ENCODE measurements at places on chromosomes 6 and 20.

GRCh38 chr6:56246541-56246880 lies 869 bp downstream of the COL21A1 start:
- DNase-seq = no peak

GRCh38 chr20:32891926-32892660 lies 33.4 kb downstream of the EFCAB8 start:
- DNase-seq = no peak

DNA sequence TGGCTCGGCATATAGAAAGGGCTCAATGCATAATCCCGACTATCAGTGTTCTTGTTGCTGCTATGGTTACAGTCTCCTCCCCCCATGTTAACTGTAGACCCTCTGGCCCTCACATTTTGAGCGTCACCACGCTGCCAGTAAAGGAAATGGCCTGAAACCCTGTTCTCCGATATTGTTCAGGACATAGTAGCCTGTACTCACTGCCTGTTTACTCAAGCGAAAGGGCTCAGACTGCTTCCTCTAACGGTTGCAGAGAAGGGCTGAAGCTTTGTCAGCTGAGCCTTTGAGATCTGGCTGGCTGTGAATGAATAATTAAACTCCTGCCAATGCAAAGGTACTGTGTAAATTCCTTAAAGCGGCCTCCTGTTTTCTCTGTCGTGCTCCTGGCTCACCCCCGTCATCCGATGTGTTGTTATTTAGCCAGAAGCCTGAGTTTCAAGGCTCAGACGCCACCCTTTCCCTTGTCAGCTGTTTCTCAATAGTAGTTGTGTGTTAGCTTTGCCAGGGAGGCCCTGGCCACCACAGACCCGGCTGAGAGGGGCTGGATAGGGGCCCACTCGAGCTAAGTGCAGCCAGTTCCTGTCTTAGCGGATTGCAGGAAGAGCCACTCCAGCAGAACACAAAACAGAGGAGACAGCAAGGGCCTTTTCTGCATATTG lies 31.2 kb upstream of the RALGAPA2 start:
- DNase-seq = peak; percentile 33

GRCh38 chr6:72412709-72413044 lies 209.2 kb upstream of the KCNQ5 start:
- DNase-seq = no peak

DNA sequence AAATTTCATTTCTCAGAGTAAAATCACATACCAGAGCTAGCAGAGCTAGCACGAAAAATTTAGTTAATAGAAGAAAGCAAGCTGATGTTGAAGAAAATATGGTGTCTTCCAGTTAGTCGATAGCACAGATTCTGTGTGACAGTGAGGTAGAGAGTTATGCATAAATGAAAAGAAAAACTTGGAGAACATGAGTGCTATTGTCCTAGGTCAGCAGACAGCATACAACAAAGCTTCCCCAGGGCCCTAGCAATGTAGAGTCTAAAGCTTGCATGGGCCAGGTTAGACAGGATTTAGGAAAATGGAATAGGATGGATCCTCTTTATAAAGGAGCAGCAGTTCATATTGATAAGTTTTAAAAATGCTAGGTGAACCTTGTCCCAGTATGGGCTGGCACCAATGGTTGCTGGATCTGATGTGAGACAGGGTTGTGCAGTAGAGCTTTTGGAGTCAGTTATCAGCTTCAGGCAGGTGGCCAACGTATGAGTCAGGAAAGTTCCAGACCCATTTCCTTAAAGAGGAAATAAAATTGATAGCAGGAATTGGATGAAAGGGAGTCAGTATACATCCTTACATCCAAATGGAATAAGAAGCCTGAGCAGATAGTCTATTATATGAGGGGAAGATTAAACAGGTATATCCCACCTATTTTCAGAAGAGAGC lies 277.2 kb downstream of the FRK start:
- DNase-seq = no peak

- no peak for DNase-seq
These were observed 12.2 kb upstream of the NCOA5 start for GRCh38 chr20:46101957-46102356.

DNA sequence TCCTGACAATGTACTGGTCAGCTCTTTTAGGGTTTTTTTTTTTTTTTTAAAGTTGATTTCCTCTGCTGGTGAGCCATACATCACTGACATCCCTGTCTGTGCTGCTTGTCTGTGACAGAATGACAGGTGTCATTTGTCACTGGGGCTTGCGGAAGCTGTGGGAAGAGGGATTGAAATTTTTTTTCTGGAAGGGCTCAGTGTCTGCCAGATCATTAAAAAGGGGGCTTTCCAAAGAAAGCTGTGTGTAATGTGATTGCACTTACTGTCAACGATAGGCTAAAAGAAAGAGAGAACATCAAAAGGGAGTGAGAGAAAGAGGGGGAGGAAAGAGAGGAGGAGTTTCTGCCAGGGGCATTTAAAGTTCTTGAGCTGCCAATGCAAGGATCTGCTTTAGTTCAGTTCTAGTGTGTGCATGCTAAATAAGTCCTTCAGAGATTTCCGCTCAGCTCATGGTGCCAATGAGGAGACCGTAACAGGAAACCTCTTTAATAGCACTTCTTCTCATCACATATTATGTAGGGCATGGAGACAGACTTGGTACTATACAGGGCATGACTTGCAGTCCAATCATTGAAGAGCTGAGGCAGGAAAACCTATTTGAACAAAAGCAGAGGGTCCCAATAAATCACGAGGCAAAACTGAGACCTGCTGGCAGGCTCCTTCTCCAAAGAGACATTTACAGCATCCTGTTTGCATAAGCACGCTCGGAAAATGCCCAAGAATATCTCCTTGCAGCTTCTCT lies 177.2 kb downstream of the TSHZ2 start:
- DNase-seq = no peak

GRCh38 chr6:169277619-169278018 lies 24.0 kb upstream of the THBS2 start:
- no peak for DNase-seq

DNA sequence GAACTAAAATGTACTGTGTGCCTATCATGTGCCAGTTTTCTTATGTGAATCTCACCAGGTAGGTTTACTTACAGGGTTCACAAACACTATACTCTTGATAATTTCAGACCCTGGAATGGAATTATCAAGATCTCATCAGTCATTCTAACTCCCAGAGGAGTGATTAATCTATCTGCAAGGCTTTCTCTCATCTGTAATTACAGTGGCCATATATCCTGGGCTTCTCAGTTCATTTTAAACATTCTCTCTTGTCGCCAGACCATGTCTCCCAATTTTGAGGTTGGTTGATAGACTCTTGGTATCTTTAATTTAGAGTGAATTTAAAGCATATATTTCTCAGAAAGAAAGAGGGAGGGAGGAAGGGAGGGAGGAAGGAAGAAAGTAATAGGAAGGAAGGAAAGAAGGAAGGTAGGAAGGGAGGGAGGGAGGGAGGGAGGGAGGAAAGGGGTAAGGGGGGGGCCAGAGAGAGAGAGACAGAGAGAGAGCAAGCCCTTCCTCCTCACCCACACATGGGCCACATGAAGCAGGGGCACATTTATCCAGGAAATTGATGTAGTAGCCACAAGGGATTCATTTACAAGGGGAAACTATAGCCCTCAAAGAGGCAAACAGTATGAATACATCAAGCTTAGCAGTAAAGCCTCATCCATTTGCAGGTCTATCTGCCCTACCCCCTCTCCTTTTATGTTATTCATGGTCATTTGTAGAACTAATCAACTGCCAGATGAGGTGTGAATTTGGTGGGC lies 25.8 kb upstream of the NRSN1 start:
- no peak for DNase-seq

GRCh38 chr6:38171997-38172738 lies 352.6 kb downstream of the ZFAND3 start:
- DNase-seq = no peak

DNA sequence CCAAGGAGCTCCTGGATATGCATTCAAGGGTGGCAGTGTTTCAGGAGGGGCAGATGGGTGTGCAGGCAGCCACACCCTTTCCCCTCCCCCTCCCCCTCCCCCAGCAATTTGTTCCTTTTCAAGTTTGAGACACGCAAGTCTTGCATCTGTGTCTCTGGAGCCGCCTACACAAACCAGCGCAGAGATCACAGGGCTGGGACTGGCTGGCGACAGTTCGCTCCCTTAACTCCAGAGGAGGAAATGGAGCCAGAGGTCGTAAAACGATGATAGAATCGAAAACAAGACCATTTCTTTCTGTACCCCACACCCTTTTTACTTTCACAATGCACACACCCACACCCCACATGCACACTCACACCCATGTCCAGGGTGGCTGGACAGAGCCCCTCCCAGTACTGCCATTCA lies 163.1 kb downstream of the LY86 start:
- DNase-seq = no peak

DNA sequence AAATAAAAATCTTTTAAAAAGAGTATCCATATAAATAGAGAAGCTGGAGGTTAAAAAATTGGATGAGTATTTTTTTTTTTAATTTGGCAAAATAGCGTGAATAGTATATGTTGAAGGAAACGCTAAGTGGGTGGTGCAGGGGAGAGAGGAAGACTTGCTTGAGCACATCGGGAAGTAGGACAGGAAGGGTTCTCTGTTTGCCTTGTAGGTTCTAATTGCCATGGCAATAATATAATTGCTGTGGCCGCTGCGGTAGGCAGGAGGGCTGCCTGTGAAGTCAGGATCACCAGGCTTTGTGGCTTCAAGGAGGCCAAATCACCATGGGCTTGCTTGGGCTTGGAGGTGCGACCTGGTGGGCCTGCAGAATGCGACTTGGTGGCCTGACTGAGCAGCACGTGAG lies 35.1 kb downstream of the IGF2R start:
- no peak for DNase-seq

DNA sequence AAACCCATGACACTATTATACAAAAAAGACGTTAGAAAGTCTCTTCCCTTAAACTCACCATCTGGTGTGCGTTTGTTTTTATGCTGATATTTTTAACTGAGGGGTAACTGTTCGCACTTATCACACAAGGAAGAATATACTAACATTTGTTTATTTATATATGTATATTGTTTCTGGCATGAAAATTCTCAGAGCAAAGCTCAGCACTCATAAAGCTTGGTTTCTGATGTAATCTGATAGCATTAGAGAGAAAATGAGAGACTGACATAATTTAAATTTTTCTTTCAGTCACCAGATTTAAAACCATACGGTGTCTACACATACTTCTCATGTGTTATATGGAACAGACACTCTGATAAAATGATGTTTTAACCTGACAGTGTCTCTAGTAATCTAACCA lies 6.9 kb downstream of the BLOC1S5 start:
- no peak for DNase-seq

- no peak for DNase-seq
These were observed 508.9 kb upstream of the SULF2 start for GRCh38 chr20:48294196-48294595.

DNA sequence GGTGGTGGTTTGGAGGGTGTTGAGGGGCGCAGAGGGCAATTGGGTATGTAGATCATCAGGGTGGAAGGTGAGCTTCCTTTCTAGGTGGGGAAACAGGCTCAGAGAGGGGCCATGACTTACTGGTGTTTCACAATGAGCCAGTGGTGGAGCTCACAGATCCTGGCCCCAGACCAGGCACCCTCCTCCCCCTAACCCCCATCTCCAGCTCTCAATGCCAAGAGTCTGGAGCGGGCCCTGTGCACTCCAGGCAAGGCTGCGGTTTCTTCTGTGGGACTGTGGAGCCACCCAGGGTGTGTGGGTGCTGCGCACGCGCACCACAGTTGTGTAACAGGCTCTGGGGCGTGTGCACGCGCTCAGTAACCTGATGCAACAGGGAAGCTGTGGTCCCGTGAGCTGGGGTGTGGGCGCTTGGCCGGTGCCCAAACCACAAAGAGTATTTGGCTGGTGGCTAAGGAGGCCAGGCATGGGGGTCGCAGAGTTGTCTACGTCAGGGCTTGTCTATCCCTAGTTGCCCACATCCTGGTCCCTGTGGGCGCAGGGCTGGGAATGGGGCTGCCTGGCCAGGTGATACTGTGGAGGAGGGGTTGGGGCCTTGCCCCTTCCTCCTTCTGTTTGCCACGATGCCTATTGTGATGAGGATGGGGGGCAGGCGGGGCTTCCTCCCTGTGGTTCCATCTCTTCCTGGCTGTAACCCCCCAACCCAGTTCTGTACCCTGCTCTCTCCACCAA lies 37.5 kb upstream of the MRPS18A start:
- DNase-seq = no peak

- no peak for DNase-seq
These were observed 121.3 kb downstream of the MYO6 start for GRCh38 chr6:75870389-75870788.

- DNase-seq = no peak
These were observed 202.5 kb downstream of the TFAP2B start for GRCh38 chr6:51021171-51021570.

DNA sequence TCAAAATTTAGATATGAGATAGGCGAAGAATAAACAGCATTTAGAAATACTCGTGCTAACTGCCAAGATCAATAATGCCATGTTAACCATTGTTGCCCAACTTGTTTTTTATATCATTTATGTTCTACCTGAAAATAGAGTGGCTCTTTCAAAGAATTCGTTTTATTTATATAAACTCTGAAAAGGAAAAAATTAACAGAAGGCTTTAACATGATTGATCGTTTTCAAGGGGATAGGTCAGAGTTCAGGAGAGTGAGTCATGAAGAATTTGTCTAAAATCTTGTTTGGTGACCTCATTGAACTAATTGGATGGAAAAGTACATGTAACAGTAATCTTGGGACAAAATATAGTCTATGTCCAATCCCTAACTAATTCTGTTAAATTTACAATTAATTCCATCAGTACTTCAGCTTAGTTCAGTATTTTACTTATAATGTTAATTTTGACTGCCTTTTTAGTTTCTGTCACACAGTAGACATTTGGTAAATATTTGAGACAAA lies 11.1 kb upstream of the ELOVL2 start:
- DNase-seq = no peak

- no peak for DNase-seq
These were observed 2.9 kb downstream of the AIG1 start for GRCh38 chr6:143063631-143064030.

DNA sequence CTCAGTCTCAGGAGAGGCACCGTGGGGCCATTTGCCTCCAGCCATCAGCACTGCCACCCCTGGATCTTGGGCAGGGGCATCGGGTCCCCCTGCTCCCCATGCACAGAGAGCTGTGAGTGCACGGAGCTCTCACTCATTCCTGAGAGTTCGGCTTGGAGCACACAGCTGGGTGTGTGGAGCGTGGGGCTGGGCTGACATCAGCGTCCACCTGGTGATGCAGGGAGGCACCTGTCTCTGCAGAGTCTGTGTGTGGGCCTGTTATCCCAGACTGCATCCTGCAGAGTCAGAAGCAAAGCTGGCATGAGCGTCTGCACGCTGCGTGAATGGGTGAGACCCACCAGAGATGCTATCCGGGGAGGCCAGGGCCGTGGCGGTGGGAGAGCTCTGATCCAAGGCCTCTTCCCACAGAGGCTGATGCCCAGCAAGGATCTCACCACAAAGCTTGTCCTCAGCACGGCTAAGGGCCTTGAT lies 248.8 kb upstream of the AFDN start:
- no peak for DNase-seq

GRCh38 chr20:63284544-63284949 lies 8.4 kb upstream of the COL20A1 start:
- no peak for DNase-seq

Measured in hypothalamus (tissue), 51 donors.